ENCODE measurements at places on chromosomes 16 and 17.

- DNase-seq: no peak
Observed at GRCh38 chr16:16938009-16938408, 532.8 kb downstream of the XYLT1 start.

GRCh38 chr17:17349724-17350106 is 46.5 kb downstream of the NT5M start:
- no peak for DNase-seq

DNA sequence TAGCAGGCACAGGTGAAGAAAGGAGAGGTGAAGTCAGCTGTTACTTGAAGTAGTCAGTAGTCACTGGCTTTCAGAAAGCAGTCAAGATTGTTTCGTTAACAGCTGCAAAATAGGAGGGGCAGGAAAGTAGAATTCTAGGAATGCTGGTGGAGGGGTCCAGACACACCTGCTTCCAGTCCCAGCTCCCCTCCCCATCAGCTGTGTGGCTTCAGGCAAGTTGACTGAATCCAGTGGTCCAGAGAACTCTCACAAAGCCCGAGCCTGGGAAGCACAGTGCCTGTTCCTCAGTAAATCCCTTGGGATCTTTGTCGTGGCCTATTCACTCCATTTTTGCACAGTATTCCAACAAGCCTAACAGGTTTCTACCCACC is 4.6 kb upstream of the SOCS1 start:
- no peak for DNase-seq

- DNase-seq: no peak
Observed at GRCh38 chr16:30983289-30983889, 1.6 kb upstream of the HSD3B7 start.

DNA sequence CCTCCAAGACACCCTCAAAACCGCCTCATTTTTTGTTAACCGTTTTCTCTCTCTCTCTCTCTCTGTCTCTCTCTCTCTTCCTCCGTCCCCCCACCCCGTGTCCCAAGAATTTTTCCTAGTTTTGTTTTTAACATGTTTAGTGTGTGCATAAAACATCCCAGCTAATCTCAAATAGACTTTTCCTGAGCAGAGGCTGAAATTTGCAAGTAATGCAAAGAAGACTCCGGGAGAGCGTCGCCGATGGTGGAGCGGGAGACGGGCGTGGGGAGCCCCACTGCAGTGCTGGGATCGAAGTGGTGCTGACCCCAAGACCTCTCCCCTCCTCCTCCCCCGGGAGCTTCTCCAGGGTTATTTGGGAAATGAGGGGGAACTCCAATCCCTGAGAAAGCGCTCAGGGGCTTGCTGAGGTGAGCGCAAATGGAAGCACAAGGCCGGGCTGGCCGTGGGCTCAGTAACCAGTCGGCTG is 4.7 kb upstream of the DLX4 start:
- DNase-seq: no peak

DNA sequence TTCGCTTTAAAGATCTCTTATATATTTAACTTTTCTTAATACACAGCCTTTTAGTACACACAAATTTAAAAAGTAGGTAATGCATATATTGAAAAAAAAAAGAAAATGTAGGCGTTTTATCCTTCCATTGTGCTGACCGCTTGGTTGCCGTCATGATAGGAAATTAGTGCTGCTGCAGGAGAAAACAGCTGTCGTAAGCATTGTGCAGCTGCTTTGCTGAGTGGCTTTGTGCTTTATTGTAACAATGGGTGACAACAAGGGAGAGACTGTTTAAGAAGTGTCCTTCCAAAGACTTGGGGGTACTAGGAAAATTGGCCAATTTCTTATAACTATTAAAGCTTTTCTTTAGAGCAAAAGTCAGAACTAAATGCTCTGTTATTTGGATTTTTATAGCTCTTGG is 5.0 kb downstream of the HERPUD1 start:
- no peak for DNase-seq

DNA sequence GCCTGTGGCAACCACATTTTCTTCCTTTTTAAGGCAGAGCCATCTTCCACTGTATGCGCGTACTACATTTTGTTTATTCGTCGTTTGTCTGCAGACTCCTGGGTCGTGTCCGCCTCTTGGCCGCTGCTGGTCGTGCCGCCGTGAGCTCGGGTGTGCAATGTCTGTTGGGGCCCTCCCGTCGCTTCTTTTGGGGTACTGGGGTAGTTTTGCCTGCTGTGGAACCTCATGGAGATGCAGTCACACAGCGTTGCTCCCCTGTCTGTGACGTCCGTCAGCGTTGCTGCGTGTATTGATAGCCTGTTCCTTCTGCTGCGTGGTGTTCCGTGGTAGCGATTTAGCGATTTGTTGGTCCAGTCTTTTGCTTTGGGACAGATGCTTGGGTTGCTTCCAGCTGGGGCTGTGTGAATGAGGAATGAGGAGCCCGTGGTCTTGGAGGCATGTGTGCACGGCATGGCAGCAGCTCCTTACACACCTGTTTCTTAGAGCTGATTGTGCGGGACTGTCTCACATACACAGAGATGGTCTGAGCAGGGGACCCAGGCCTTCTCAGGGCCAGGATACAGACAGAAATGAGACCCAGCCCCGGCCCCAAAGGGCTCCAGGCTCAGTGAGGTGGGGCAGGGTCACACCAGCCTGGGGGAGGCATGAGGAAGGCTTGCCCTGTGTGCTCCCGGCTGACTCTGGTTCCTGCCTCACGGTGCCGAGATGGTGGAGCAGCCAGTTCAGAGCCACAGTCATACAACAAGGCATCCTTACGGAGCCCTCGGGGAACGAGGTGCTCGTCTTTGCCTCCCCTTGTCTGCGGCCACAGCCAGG is 78.4 kb upstream of the GSE1 start:
- no peak for DNase-seq

GRCh38 chr16:3020604-3021448 is 658 bp downstream of the TNFRSF12A start:
- DNase-seq: peak; percentile 89

GRCh38 chr17:40597556-40598300 is 32.5 kb upstream of the CCR7 start:
- no peak for DNase-seq

- DNase-seq: no peak
Observed at GRCh38 chr17:67171560-67171959, 73.4 kb downstream of the HELZ start.

GRCh38 chr16:11973070-11973469 is 3.5 kb upstream of the SNX29 start:
- DNase-seq: no peak

DNA sequence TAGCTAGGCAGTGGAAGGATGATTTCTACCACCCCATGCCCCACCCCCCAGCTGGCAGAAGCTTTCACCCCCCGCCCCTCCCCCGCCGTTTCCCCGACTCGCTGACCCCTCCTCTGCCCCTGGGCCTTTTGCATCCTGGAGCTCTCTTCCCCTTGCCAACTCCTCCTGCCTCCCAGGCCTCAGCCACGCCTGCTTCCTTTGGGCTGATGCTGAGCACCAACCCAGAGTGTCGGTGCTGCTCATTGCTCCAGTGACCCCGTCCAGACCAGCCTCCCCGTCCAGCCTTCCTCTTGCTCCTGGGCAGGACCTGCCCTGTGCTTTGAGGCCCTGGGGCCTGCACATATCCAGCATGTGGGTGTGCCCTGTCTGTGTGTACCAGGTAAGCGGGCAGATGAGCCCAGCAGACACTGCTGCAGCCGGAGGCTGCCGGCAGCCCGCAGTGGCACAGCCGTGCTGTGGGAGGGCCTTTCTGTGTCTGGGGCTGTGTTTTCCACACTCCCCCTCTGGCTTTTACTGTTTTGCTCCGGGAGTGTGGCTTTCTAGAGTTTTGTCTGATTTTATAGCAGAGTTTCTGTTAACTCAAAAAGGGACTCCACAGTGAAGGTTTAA is 72.9 kb downstream of the JPH3 start:
- DNase-seq: no peak

GRCh38 chr16:9660898-9661297 is 521.3 kb downstream of the GRIN2A start:
- no peak for DNase-seq

DNA sequence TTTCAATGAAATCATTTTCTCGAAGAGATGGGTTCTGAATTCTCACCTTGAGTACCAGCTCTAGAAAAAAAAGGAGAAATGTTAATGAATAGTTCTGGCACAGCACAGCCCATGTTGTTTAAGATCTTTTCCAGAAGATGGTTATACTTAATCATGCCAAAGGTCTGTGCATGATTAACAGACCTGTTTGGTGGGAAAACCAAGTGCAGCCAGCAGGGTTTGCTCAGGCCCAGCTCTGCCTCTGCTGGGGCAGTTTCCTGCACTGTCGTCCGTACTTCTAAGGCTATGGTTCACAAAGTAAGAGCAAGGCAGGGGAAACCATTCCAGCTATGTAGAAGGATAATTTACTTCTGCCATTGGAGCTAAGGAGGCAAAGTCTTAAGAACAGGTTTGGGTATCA is 10.7 kb downstream of the ANKRD40 start:
- DNase-seq: no peak

DNA sequence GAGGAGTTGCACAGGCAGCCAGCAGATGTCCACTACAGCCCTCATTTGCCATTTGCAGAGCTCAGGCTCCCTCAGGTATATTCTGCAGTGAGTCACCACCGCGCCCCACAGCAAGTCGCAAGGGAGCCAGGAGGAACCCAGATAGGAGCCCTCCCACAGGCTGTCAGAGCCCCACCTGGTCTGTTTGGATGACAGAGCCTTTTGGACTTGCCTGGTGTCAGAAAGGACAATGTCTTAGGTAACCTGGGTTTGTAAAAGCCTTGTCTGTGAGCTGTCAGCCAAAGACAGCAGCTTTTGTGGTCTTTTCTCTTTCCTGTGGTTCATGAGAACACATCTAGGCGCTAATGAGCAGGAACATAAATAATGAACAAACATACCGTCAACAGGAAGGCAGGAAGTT is 70.9 kb downstream of the GNAO1 start:
- no peak for DNase-seq

GRCh38 chr17:9817086-9817485 is 4.8 kb downstream of the GSG1L2 start:
- DNase-seq: peak; percentile 20

DNA sequence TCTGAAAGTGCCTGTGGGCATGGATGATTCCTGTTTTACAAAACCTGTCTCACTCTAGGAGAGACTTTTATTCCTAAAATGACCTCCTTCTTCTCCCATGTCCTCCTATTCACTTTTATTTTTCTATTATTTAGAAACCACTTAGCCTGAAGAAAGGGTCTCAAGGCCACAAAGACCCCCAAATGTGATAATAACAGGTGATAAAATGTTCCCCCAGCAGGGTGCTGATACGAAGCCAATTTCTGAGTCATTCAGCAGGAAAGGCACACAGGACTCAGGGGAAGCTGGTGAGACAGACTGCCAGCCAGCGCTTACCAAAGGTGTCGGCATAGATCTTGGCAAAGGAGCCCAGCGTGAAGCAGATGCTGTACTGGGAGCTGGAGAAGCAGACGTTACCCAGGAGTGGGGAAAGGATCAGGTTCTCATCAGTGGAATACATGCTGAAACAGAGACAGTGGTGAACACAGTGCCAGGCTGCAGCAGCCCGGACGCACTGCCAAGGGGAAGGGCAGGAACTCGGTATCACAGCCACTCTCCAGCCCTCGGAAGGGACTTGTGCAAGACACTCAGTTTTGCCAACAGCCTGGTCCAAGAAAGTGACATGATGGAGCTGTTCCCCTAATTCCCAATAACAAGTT is 24.6 kb downstream of the HIGD1B start:
- DNase-seq: peak; percentile 37

- DNase-seq: no peak
Observed at GRCh38 chr17:4743216-4743615, 3.5 kb upstream of the CXCL16 start.

DNA sequence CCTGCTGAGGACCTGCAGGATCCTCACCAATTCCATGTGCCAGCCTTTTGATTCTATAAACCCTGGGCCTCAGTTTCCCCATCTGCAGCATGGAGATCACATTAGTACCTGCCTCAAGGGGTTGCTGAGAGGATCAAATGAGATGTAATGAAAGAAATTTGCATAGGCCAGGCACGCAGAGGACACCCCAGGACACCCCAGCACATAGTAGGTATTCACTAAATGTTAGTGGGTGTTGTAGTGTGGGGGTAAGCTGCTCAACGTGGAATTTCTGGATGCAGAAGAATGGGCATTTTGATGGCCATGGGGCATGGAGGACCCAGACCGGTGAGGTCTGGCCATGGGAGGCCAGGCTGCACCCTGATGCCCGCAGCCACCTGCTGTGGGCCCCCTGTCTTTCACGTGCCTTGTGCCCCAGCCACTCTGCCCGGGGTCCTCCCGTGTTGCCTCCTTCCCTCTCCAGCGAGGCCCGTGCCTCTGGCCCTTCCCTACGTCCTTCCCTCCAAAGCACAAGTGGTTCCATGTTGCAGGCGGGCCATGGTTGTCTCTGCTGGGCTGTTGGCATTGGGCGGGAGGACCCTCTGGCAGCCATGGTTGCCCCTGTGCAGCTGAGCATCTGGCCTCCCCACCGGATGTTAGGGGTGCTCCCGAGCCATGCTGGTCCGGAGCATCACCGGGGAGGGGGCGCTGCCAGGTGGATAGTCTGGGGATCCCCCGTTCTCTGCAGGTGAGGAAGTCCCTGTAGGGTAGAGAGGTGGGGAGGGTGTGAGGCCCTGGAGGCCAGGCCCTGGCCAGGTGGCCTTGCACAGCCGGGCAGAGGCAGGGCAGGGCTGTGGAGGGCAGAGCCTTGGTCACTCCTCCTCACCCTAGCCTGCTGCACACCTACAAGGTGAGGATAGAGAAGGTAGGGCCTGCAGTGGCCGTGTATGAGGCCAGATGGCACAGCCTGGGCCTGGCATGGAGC is 8.6 kb downstream of the MAP2K3 start:
- no peak for DNase-seq

DNA sequence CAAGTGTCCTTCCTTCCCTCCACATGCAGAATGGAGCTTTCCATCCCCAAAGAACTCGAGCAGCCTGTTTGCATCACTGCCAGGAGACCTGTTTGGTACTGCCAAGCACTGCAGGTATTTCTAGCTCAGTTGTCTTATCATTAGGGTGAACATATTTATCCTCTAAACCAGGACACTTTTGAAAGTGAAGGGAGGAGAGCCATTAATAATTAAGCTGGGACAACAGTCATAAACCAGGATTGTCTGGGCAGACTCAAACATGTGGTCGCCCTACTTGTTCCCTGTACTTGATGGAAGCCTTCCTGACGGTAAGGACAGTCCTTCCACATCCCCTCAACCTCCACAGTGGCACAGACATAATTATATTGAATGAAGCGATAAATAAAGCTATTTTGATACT is 67.4 kb downstream of the PRKCA start:
- DNase-seq: no peak

DNA sequence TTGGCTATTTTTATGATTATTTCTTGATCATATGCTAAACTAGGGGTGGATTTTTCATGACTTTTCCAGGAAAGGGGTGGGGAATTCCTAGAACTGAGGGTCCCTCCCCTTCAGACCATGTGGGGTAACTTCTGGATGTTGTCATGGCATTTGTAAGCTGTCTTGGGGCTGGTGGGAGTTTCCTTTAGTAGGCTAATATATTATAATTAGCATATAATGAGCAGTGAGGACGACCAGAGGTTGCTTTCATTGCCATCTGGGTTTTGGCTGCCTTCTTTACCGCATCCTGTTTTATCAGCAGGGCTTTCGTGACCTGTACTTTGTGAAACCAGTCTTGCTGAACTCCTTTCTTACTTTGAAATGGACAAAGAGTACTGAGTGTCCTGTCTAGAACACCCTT is 40.4 kb upstream of the ABCA5 start:
- no peak for DNase-seq

GRCh38 chr17:1977583-1978395 is 47.3 kb downstream of the RTN4RL1 start:
- no peak for DNase-seq
